Mucosa of gallbladder (tissue), 1 donor: ENCODE measurements at places on chromosomes 7 and 10. TPM values are rescaled to one million over a fixed set of nuclear protein-coding genes. Genes with fewer than 3 reads are reported as not detected.

KCNMA1 gene
- total RNA-seq, result 101 TPM

LAMB4 gene
- total RNA-seq, result 0.83 TPM

LDB3 gene
- 4.9 TPM for total RNA-seq

CRYGN gene
- total RNA-seq, result 0.43 TPM

MYOZ1 gene
- total RNA-seq, result 0.52 TPM

AGAP5 gene
- total RNA-seq, result 8.2 TPM

CFAP69 gene
- 11.6 TPM for total RNA-seq
